ENCODE measurements at places on chromosomes 5 and 9.

- no peak for DNase-seq
Measured at GRCh38 chr5:178199581-178200434, 4.5 kb upstream of the HNRNPAB start.

- no peak for DNase-seq
Measured at GRCh38 chr9:24652181-24652580, 106.5 kb upstream of the IZUMO3 start.

GRCh38 chr9:89743216-89743572, 138.4 kb downstream of the GADD45G start:
- DNase-seq = no peak

DNA sequence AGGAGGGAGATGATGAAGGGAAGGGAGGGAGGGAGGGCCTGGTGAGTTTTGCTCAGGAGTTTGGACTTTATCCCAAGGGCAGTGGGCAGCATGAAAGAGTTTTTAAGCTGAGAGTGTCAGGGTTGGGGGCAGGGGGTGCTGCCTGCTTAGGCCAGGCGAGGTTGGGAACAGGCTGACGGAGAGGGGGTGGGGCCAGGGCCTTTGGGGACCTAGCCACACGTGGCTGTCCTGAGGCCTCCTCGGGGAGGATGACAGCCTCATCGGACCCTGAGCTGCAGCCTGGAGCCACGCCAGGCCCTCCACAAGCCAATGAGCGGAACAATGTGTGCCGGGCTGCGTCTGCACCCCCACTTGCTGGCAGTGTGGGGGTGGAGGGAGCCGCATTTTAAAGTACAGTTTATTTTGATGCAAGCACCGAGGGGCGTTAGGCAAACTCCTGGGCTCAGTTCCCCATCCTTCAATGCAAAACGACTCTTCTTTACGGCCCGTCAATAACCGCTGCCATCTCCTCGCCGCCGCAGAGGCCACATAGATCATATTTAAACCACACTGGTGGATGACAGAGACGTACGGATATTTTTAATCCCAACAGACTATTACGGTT, 5.3 kb upstream of the RXRA start:
- no peak for DNase-seq

GRCh38 chr9:83927591-83927990, 6.4 kb upstream of the KIF27 start:
- DNase-seq = no peak

All from stimulated activated CD8-positive, alpha-beta memory T cell treated with anti-CD3 and anti-CD28 coated beads, Interleukin-15, amount 100 ng/mL, for 48 hours (primary cell).